CD4-positive, alpha-beta T cell treated with Interferon gamma for 1 hour (primary cell): ENCODE measurements at places on chromosomes 13 and 19.

GRCh38 chr13:46126056-46126455, 21.2 kb upstream of the CPB2 start:
- DNase-seq: no peak

GRCh38 chr19:2588081-2588777, 112.3 kb downstream of the GADD45B start:
- no peak for DNase-seq

DNA sequence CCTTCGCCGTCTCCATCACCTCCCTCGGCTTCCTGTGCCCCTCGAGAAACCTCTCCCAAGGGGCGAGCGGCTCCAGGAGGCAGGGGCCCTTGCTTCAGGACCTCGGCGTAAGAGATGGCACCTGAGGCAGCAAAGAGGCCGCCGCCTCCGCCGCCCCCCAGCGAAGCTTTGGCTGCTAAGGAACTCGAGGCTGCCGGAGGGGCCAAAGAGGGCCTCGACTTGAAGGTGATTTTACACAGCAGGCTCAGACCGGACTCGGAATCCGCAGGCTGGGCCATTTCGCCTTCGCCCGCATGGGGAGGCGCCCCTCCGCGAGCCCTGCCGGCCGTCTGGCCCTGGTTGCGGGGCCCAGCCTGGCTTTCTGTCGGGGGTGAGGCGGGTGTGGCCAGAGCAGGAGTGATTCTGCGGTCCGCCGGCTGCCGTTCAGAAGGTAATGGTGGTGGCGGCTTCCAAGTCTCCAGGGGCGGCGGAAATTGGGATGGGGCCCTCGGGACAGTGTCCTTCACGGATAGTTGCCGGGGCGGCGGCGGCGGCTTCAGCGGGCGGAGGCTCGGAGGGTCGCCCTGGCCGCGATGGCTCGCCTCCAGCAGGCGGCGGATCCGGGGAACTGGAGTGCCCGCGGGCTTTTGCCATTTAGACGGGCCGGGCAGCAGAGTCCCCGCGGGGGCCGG, 1.4 kb downstream of the GGN start:
- DNase-seq: no peak

- DNase-seq: no peak
Observed at GRCh38 chr13:45310341-45311131, 30.4 kb downstream of the TPT1 start.

- no peak for DNase-seq
Observed at GRCh38 chr13:72868229-72868628, 86.3 kb downstream of the PIBF1 start.

DNA sequence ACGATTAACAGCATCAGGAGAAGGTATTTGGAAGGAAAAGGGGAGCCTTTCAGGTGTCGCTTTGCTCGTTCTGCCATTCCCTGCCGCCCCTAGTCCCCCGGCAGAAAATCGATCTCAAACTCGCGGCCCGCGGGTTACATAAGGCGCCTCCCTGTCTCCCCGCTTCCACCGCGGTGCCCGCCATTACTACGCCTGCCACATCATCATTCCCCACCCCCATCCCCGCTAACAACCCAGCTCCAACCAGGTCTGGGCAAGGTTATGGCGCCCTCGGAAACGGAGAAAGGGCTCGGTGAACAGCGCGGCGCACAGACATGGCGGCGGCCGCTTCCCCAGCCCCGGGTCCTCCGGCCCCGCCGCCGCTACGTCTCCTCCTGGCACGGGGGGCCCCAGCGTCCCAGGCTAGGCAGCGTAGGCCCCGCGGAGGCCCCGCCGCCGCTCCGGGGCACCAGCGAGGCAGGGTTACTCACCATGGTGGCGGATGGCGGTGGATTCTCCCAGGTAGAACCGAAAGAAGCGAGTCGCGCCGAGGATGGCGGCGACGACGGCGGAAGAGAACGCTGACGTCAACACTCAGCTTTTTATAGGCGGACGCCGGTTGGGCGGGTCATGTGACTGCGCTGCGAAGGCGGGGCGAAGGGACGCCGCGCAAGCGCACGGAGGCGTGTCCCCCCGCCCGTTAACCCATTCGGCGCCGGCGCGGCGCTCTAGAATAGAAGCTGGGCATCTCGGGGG, at the start of gene EEF2:
Gene EEF2 (minus strand): TSS at position 556 of the 735 bp plus-strand sequence. CDS start 83 bp downstream, at position 473.
- DNase-seq: peak; percentile 88

DNA sequence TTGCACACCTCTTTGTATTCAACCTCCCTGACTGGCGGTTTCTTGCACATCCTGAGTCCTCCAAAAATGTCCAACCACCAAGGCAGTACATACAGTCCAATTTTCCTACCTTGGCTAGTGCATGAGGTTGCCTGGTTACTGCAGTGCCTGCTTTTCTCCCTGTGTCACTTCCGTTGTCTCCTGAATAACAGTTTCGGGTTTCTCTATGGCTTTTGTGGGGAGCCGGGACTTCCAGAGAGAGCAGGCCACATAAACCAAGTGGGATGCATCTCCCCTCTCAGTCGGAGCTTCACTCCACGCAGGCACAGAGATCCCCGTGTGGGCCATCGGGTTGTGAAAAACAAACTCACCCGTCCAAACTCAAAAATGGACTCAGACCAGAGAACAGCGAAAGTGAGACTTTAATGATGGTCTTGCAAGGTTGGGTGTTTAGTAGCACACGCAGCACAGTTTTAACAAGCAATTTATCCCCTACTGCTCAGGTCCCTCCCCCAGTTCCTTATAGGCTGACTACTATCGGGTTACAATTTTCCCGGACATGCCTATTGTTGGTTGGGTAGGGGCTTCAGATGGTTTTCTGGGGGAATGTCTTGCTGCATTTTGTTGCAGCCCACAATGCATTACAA, 173.1 kb downstream of the POU4F1 start:
- no peak for DNase-seq

DNA sequence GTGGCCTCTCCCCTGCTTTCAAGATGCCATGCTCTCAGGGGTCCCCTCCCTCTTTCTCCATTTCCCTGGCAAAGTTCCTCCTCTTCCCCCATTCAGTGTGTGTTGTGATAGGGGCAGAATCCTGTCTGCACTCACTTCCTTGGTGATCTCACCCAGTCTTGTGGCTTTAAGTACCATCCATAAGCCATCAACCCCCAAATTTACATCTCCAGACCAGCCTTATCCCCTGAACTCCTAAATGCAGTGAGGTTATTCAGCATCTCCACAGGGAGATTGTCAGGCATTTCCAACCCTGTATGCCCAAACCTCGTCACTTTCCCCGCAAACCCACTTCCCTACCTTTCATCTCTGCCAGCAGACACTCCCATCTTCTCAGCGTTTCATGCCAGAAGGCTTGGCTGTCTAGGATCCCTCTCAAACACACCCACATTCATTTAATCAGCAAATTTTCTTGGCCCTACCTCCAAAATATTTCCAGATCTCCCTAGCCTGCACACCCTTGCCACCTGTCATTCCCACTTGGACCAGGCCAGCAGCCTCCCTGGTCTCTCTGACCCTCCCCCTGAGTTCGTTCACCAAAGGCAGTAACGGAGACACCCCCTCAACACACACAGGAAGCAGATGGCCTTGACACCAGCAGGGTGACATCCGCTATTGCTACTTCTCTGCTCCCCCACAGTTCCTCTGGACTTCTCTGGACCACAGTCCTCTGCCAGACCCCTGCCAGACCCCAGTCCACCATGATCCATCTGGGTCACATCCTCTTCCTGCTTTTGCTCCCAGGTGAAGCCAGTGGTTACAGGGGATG, at the start of gene HCST:
Gene HCST (plus strand): TSS at position 676 of the 808 bp plus-strand sequence. CDS start 65 bp downstream, at position 741.
- DNase-seq: peak; percentile 60

- no peak for DNase-seq
Observed at GRCh38 chr13:24038841-24039330, 121.6 kb upstream of the SPATA13 start.

DNA sequence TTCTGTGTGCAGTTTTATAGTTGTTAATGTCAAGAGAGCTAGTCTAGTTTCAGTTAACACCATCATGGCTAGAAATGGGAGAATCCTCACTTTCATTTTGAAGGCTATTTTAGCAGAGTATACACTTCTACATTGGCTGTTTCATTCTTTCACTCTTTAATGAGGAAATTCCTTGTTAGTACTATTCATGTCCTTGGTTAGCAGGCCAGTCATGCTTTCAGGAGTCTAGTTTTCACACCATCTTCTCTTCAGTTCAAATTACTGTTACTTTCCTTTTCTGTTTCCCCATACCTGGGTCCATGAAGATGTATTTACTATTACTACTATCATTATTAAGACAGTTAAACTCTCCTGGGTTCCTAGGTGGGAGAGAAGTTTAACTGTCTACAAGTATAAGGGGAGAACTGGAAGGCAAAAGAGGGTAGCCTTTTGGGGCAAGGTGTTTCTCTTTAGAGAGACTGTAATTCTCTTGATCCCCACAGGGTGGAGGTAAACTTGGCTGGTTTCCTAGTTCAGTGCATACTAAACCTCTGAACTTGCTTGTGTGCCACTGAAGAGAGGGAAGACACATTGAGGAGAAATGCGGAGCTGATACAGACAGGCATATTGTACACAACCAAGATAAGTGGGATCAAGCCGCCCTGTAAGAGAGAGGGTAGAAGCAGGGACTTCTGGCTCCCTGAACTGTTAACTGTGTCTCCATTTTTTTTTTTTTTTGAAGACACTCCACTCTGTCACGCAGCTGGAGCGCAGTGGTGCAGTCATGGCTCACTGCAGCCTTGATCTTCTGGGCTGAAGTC, 41.3 kb upstream of the IGFL4 start:
- no peak for DNase-seq

GRCh38 chr19:44685877-44686276, 13.1 kb upstream of the CEACAM16 start:
- no peak for DNase-seq

- DNase-seq: no peak
Observed at GRCh38 chr19:35990771-35991730, 3.9 kb upstream of the SDHAF1 start.

DNA sequence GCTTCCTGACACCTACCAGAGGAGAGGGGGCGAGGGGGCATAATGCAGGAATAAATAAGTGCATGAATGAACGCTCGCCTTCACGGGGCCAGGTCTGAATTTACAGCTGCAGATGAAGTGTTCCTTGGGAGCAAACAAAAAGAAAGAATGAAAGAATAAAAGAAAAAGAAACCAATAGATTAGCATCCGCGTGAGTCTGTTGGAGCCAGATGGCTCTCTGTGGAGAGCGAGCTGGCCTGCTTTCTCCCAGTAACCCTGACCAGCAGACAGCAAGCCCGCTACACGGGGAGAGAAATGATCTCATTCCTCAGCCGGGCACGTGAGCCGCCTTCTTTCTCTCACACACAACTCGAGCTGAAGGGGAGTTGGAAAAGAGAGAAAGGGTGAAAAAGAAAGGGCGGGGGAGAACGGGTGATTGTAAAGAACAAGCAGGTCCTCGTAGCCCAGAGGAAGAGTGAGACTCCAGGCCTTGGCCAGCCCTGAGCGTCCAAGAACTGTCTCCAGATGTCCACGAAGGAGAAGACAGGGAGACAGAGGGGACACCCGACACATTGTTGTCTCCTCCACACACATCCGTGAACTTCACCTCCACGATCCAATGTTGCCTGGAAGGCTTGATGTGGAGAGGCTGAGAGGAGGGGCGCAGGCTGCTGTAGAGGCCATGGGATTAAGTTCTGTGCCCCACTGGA, 81.4 kb downstream of the RNASEH2B start:
- DNase-seq: no peak

DNA sequence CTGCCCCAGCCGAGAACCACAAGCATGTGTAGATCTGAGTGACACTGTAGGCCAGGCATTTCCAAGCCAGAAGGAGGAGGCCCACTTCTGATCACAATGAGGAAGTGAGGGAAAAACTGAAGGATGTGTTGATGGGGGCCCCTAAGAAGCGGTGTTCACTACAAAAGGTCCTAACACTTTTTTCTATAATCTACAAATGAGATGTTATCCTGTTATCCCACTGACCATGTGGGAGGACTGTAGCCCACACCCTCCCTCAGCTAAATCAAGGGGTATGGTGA, 99.0 kb upstream of the MCF2L start:
- DNase-seq: no peak

- DNase-seq: no peak
Observed at GRCh38 chr19:56823956-56824355, 16.6 kb downstream of the PEG3 start.

DNA sequence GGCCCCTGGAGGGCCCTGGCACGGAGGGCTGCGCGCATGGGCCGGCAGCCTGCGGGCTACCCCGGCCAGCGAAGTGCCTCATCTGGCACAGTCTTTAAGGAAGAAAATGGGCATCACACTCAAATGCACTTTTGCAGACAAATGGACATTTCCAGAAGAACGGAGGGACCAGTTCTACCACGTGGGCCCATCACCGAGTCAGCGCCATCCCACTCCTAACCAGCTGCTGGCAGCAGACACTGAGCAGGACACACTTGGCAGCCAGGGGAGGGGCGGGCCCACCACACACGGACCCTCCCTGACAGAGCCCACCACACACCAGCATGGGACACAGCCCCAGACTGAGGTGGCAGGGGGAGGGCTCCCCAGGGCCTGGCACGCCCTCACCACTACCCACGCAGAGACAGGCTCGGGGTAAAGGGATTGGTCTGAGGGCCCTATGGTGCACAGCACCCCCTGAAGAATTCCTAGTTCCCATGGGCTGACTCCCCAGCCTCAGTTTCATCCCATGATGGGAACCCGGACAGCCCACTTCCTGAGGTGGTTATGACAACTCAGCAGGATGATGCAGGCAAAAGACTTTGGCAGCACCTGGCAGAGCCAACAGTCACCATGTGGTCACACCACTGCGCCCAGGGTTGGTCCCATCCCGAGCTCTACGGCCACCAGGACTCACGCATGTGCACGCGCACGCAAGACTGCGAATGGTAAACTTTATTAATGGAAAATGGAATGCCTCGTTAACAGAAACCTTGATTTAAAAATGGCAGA, 18.7 kb upstream of the TINCR start:
- DNase-seq: no peak

DNA sequence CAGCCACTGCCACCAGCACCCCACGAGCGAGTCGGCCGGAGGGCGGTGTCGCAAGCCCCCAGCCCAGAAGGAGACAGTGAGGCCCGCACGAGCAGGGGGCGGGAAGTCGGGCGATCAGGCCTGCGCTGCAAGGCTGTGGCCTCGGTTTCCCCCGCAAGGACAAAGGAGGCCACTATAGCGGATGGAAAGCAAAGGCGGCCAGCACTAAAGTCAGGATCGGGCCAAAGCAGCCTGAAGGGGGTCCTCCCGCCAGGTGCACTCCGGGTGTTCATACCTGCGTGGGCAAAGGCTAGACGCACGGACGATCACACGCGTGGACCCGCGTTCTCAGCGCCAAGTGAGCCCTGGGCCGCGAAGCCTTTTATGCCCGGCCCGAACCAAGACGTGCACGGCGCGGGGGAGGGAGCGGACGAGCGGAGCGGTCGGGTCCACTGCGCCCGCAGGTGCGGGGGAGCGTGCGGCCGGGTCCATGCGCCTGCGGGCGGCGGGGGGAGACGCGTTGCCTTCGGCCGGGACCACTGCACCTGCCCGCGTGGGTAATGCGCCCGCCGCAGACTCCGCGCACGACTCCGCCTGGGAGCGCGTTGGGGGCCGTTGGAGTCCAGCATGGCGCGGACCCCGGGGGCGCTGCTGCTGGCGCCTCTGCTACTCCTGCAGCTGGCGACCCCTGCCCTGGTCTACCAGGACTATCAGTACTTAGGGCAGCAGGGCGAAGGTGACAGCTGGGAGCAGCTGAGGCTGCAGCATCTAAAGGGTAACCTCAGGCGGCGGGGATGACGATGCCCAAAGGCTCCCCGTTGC, at the start of the genes PRDX2 and THSD8:
Gene PRDX2 (minus strand): TSS at position 335 of the 801 bp plus-strand sequence. CDS start 539 bp downstream, outside the sequence.
Gene THSD8 (plus strand): TSS at position 604 of the 801 bp plus-strand sequence. CDS start 3 bp downstream, at position 607.
- DNase-seq: peak; percentile 75
